Neuronal stem cell (in vitro differentiated cells): ENCODE measurements at places on chromosomes 2 and 18.

- DNase-seq: no peak
These were observed 70.4 kb downstream of the APLF start for GRCh38 chr2:68537809-68538208.

DNA sequence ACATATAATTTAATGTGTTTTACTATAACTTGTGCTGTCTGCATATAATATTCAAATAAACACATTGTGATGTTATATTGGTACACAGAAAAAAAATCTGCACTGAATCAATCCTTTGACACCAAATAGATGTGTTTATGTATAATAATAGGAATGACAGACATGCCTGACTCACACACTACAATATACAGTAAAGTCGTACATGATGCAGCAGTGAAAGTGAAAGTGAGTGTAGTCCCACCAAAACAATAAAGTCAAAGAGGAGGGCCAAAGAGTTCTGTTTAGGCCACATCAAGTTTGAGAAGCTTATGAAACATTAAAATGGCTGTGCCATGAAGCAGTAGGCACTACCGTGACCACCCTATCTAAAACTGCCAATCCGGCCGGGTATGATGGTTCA is 8.2 kb upstream of the RBM44 start:
- DNase-seq: no peak

DNA sequence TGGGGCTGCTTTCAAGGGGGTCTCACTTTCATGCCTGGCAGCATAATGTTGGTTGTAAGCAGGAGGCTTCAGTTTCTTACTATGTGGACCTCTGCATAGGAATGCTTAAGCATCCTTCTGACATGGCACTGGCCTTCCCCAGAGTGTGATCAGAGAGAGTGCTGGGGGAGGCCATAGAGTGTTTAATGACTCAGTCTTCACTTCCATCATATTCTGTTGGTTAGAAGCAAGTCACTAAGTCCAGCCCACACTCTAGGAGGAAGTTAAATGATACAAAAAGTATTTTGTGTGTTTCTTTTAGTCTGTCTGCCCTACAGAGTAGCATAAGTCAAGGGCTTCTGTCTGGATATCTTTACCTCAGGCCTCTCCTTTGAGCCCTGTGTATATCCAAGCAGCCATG is 64.9 kb downstream of the GALNT1 start:
- no peak for DNase-seq

DNA sequence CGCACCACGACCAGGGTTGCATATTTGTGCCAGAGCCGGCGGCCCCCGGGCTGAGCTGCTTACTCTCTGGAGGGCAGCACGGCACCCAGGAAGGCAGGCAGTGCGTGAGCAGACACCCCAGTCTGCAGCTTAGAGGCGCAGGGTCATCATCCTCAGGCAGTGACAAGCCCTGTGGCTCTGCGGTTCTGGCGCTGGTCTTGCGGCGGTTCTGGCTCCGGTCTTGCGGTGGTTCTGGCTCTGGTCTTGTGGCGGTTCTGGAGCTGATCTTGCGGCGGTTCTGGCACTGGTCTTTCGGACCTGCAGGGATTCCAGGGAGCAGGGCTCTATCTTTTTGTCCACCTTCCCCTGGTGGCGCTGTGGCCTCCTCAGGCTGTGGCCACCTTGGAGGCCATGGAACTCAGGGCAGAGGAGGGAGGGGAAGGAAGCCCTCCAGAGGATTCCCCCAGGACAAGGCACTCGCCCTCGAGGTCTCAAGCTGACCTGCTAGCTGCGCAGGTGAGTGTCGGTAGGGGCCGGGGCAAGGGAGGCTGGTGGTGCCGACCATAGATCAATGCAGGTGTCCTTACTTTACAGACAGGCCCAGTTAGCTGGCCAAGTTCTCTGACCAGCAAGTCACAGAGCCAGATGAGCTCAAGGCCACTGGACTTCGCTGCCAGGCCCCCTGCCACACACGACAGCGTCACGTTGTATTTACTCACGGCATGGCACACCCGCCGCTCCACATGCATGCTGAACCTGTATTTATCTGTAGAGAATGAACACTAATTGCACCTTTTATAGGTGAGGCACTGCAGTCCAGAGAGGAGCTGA is 14.9 kb downstream of the ESPNL start:
- no peak for DNase-seq

- no peak for DNase-seq
These were observed 48.6 kb downstream of the TMEM18 start for GRCh38 chr2:628651-629050.

GRCh38 chr2:107584577-107584976 is 242.1 kb upstream of the RGPD4 start:
- no peak for DNase-seq

GRCh38 chr2:223000872-223001796 is 50.9 kb upstream of the KCNE4 start:
- DNase-seq: no peak
